ENCODE measurements at places on chromosomes 2 and 18. TPM values are rescaled to one million over a fixed set of nuclear protein-coding genes. Genes with fewer than 3 reads are reported as not detected.

PRKCE gene
- 10.1 TPM for total RNA-seq

CEP68 gene
- 27.2 TPM for total RNA-seq

DCC gene
- total RNA-seq: 0.58 TPM

PLGLB2 gene
- not detected for total RNA-seq

FAM210A gene
- total RNA-seq: 1.9 TPM

KLF7 gene
- total RNA-seq: 33.0 TPM

ANKRD62 gene
- total RNA-seq: 1.2 TPM

DNA sequence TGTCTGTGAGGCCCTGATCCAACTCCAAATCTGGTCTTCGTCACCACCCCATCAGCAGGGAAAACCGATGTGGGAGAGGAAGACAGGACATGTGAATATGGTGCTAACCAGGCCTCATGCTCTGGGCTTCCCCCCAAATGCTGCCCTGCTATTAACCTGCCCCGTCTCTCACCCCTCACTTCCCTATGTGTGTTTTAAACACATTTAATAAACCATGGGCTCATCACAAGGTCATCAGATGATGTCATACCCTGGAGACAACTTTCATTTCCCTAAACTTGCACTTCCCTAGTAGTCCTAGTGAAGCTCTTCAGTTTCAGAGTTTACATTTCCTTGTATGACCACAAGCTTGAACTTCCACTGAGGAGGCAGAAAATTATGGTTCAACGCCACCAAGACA, 49.9 kb downstream of the CD8B2 start:
- no peak for DNase-seq

- DNase-seq: no peak
Observed at GRCh38 chr18:58638441-58638840, 9.6 kb upstream of the ALPK2 start.

- DNase-seq: no peak
Observed at GRCh38 chr2:121088251-121089165, 196.5 kb downstream of the TFCP2L1 start.

- no peak for DNase-seq
Observed at GRCh38 chr2:107380912-107381311, 445.8 kb upstream of the RGPD4 start.

GRCh38 chr2:232321156-232321816, 57.3 kb upstream of the ALPP start:
- peak; percentile 23 for DNase-seq

- DNase-seq: no peak
Observed at GRCh38 chr2:217058791-217059755, 199.2 kb upstream of the TNP1 start.

- no peak for DNase-seq
Observed at GRCh38 chr18:49279041-49279440, 181.4 kb downstream of the DYM start.

DNA sequence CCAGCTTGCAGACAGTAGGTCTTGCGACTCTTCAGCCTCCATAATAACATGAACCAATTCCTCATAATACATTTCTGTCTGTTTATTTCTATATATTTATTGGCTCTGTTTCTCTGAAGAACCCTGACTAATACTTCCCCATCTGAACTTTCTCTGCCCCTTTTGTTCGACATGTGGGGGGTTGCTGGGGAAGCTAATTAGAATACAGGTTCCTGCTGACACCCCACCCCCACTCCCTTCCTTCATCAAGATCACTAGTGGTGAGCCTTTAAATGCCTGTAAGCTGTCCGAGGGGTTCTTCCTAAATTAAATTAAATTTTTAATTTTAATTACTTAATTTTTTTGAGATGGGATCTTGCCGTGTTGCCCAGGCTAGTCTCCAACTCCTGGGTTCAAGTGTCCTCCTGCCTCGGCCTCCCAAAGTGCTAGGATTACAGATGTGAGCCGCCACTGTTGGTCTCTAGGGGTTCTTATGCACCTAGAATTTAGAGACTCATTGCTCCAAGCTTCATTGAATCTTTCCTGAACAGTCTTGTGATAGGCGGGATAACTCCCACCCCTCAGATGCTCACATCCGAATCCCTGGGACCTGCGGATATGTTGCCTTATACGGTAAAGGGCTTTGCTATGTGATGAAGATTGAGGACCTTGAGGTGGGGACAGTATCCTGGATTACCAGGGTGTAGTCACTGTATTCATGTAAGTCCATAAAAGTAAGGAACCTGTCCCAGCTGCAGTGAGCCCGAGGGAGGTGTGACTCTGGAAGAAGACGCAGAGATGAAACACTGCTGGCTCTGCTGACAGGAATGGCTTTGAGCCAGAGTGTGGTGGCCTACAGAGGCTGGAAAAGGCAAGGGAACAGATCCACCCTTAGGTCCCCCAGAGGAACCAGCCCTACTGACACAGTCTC, 26.2 kb downstream of the HPCAL1 start:
- no peak for DNase-seq

DNA sequence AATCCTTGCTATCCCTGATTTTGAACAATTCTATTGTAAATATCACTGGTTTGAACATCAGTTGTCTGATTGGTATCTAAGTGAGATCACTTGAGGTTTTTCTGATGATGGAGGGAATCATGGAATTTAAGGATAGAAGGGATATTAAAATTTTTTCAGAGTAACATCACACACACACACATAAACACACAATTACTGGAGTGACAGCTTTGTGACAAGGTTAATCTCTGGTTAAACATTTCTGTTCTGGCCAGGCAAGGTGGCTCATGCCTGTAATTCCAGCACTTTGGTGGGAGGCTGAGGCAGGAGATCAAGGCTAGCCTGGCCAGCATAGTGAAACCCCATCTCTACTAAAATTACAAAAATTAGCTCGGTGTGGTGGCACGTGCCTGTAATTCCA, 85.3 kb downstream of the SOCS6 start:
- DNase-seq: no peak

DNA sequence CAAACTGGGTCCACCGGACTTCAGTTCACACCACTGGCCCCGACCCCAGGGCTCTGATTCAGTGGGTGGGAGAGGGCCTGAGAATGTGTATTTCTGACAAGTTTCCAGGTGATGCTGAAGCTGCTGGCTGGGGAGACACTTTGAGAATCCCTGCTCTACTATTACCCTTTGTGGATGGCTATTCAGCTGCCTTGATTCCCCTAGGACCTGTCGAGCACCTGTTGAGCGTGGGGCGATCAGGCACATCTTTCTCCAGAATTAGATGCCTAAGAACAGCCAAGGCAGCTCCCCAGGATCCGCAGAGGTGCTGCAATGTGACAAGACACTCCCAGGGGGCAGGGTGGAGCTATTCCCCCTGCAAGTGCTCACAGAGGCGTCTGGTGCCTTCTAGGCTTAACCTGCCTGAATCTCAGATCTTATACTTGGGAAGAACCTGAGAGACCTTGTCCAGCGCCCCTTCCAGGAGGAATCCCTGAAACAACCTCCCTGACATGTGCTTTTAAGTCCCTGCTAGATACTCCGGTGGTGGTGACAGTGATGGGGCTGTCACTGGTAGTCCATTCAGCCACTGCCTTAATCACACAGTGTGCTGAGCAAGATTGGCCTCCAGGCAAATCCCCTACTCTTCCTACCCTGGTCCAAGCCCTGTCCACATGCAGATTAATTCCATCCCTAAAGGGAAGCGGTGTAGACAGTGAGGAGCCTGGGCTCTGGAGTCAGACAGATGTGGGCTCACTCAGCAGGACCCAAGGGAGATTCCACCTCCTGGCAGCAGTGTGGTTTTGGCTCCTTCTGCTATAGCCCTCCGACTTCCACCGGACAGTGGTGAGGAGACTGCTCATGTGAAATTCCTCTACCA, 43.4 kb upstream of the OTOF start:
- peak; percentile 46 for DNase-seq

- no peak for DNase-seq
Observed at GRCh38 chr2:207151048-207151447, 14.7 kb downstream of the KLF7 start.

DNA sequence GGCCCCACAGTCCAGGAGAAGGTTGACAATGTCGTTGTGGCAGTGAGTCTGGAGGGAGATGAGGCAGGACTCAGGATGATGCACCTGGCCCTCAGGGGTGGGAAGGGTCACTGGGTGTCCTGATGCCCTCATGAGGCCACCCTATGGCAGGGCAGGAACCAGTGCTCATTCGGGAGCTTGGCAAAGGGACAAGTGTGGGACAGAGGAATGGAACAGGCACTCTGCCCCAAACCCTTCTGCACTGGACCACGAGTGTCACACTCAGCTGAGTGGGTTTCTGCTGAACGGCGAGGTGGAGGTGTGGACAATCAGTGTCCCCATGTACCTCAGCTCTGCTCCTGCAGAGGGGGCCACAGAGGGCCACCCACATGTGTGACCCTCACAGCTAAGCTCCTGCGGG, 32.0 kb downstream of the ANKMY1 start:
- no peak for DNase-seq

DNA sequence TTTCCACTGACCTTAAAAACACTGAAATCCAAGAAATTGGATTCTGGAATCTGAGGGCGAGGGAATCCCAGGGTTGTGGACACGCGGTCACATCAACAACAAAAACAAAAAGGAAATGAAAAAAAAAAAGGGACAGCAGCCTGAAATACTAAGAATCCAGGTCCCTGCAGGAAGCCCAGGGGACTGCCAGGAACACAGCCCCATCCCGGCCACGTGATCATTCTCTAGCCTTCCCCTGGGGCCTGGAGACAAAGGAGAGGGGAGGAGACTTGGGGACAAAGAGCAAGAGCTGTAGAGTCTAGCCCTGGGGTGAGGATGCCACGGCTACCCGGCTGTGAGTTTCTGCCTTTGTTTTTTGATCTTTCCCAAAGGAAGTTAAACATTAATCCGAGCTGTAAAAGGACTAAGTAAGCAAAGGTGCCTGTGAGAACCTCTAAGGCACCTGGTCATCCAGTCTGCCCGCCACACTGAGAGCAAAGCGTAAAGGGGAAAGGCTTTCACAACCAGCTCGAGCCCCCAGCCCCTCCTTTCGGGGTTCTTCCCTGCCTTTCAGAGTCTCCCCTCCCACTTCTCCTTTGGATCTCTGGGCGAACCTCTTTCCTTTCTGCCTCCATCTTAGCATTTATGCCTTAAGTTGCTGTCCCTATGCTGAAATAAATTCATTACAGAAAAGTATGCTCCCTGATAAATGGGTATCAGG, 57.9 kb upstream of the MSH2 start:
- peak; percentile 88 for DNase-seq
